ENCODE measurements at places on chromosomes 2 and 18.

- no peak for DNase-seq
Observed at GRCh38 chr2:190723397-190724090, 74.7 kb downstream of the NAB1 start.

DNA sequence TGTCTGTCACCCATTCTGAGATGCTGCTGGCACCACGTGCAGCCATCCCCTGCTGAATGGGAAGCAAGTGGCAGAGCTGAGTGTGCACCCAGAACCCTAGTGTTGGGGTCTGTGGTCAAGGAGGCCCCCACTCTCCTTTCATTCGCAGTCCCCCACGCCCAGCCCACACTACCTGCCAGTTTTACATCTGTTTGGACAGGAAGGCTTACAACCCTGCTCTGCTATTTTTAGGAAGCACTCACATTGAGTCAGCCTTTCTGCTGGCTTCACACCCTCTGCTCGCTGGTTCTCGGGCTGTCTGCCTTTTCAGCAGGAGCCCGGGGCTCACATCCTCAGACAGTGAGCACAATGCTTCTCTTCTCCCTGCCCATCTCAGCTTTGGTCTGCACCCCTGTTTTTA is 10.7 kb upstream of the ADCY3 start:
- peak; percentile 57 for DNase-seq

- no peak for DNase-seq
Observed at GRCh38 chr2:2116657-2117056, 214.4 kb downstream of the MYT1L start.

- no peak for DNase-seq
Observed at GRCh38 chr2:54635554-54636152, 87.8 kb upstream of the EML6 start.

DNA sequence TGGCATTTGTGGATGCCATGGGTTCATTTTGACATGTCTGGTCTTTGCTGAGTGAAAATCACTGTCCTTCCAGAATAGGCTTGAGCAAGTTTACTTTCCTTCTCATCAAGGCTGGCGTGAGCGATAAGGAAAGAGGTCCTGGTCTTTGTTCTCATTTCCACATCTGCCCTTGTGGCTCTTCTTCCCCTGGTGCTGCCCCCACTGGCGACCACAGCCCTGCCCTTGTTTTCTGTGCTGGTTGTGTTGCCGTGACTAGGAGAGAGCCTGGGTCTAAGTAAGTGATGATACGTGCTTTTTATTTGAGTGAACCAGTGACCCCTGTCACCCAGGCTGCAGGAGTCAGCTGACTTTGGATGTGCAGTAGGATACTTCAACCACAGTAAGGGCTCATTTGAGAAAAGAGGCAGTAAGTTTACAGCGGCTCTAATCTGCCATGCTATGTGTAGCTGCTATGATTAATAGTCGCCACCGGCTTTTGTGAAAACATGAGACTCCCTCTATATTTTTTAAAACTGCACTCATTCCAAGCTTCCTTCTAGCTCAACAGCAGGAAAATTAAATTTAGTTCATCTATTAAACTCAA is 441.7 kb downstream of the RNF144A start:
- no peak for DNase-seq

Data from KBM-7 (cell line).